ENCODE measurements at places on chromosomes 1 and 21.

GRCh38 chr1:156444407-156445001 lies 56.1 kb downstream of the MEF2D start:
- no peak for DNase-seq

- no peak for DNase-seq
These were observed 112.9 kb downstream of the TLR5 start for GRCh38 chr1:223029985-223030769.

GRCh38 chr1:37189111-37189510 lies 154.8 kb upstream of the GRIK3 start:
- no peak for DNase-seq

DNA sequence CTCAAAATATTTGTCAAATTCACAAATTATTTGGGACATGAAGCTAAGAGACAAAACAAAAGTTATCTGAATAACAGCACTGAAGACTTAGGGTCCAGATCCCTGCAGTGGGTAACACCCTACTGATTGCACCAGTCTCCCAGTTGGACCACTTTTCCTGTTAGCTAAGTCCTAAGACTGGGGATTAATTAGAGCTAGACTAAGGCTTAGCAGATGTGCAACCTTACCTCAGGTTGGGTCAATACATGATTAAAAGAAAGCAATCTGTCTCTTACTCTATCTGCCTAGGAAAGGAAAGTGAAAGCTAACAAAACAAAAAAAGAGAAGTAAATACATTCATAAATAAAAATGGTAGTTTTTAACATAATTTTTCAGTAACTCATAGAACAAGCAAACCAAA lies 737.2 kb upstream of the CHRM3 start:
- DNase-seq, result no peak

DNA sequence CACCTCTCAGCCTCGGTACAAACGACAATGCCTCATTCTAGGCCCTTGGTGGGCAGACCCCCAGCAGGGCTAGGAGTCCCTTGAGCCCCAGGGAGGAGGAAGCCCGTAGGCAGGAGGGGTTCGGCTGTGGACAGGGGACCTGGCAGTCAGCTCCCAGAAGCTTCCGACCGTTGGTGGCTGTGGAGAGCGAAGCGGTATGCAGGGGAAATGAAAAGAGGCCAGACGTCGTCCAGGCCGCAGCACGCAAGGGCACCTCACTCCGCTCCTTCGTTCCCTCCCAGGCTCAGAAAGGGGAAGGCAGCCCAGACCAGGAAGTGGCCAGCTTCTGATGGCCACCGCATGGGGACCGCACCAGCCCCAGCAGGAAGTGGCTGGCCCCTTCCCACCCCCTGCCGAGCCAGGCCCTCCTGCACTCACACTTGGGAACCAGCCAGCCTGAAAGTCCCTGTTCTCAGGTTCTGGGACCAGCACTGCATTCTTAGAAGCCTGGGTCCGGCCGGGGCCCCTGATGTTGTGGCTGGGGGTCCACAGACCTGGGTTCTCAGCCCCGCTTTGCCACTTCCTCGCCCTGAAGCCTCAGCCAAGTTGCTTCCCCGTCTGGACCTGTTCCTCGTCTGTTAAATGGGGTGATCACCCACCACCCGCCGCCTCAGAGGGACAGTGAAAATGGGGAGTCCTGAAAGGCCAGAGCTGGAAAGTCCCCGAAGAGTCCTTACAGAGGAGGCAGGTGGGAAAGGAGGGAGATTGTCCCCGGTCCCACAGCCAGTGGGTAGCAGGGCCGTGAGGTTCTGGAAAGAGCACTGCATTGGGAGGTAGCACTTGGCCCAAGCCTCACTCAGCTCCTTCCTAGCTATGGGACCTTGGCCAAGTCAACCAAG lies 104.0 kb upstream of the RUNX3 start:
- peak; percentile 60 for DNase-seq

DNA sequence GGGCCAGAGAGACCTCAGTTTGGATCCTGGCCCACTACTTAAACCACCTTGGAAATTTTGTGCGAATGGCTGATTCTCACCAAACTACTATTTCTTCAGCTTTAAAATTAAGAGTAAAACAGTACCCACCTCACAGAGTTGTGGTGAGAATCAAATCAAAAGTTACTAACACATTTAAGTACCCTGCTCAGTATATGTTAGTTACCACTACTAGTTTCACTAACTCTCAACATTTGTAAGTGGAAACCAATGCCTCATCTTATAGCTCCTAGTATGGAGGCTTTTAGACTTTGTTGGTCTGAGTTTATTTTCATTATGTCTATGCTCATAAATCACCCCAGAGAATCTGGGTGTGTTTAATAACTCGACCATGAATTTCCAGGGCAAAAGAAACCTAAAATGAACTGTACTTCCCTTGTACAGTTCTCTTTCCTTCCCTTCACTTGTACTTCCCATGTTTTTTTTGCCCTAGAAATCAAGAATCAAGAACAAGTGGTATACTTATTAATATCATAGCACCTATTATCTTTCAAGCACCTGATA lies 11.6 kb upstream of the SERBP1 start:
- no peak for DNase-seq

DNA sequence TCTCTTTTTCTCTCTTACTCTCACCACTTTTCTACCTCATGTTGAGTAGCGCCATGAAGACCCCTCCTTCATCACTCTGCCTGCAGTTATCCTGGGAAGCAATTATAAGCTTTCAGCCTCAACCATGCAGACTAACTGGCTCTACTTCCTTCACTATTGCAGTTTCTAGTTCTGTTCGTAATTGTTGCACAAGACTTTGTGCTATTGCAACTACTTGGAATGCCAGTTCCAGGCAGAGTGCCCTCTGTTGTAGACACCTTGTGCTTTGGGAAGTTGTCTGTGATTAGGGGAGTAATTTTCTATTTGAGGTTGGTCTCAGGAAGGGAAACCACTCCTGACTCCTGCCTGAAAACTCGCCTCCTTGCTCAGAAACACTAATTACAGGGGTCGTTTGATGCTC lies 19.4 kb downstream of the PGM1 start:
- DNase-seq, result no peak

GRCh38 chr1:71823708-71824305 lies 458.5 kb downstream of the NEGR1 start:
- no peak for DNase-seq

DNA sequence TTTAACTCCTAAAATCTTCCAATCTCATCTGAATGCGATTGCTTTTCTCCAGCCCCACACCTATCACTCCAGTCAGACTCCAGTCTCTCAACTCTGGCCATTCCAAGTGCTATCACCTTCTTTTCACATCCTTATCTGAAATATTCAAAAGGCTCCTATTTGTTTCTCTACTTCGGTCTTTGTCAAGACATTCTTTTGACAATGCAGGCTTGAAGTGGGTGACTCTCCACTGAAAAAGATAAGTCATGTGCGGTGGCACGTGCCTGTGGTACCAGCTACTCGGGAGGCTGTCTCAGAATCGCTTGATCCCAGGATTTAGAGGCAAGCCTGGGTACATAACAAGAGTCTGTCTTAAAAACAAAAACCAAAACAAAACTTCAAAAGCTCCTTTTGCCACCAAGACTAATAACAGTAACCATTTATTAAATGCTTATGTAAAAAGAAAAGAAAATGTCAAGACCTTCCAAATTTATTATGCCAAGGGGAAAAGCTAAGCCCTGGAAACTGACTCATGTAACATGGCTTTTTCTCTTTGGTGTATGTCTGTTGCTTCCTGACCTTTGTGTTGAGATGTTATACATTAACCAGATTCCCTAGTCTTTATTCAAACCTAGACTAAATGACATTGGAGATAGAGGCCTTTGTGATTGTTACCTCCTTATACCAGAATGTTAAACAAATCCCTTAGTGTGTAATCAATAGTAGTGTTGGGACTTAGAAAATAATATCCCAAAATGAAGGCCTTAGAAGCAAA lies 3.6 kb downstream of the ALG14 start:
- no peak for DNase-seq

- DNase-seq, result no peak
These were observed 13.8 kb downstream of the RXRG start for GRCh38 chr1:165431079-165431478.

GRCh38 chr1:39379187-39379586 lies 112.2 kb upstream of the BMP8A start:
- DNase-seq, result no peak

DNA sequence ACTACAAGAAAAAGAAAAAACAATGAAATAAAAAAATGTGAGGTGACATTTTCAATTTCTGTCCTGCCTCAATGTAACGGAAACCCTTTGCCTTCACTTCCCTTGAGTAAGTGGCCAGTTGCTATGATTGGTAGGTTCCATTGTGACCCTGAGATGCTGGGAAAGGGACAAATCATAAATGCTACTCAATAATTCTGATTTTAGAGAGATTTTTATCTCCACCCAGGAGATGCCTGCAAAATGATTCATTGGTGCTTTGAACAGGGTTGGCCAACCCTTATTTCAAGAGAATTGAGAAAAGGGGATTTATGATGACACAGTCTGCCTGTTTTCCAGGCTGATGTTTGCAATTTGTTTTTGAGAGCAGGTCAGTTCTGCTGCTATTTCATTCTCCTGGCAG lies 22.5 kb downstream of the XCL1 start:
- no peak for DNase-seq

DNA sequence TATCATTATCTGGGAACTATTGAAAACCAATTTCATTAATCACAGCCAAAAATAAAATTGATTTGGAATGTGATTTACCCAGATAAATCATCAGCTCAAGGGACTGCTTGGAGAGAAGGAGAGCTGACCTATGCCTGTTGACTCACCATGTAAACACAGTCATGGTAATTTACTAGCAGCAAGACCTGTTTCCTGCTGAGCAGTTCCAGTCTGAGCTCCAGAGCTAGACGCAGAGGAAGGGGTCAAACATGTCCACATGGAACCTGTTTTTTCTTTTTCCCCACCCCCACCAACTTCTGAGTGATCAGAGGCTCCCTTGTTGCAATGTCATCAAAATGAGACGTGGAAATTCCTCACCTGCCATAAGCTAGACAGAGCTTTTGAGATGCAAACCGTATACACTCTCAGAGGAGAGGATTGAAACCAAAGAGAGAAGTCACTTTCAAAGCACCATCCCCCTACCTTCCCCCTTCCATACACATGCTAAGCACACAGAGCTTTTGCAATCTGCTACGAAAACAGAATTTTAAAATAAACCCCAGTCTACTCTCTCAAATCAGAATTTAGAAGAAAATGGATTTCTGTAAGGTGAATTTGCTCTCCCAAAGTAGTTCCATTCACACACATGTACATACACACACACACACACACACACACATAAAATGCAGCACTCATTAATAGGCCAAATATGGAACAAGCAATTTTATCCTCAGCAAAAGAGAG lies 55.9 kb upstream of the PTGFRN start:
- no peak for DNase-seq

- DNase-seq, result no peak
These were observed 210.2 kb downstream of the SLC44A5 start for GRCh38 chr1:75400716-75401115.

- no peak for DNase-seq
These were observed 75.8 kb upstream of the ADAR start for GRCh38 chr1:154683820-154684219.

- no peak for DNase-seq
These were observed 24.4 kb upstream of the DOCK7 start for GRCh38 chr1:62712336-62713243.

GRCh38 chr1:3533067-3534048 lies 78.0 kb downstream of the MEGF6 start:
- DNase-seq, result no peak

DNA sequence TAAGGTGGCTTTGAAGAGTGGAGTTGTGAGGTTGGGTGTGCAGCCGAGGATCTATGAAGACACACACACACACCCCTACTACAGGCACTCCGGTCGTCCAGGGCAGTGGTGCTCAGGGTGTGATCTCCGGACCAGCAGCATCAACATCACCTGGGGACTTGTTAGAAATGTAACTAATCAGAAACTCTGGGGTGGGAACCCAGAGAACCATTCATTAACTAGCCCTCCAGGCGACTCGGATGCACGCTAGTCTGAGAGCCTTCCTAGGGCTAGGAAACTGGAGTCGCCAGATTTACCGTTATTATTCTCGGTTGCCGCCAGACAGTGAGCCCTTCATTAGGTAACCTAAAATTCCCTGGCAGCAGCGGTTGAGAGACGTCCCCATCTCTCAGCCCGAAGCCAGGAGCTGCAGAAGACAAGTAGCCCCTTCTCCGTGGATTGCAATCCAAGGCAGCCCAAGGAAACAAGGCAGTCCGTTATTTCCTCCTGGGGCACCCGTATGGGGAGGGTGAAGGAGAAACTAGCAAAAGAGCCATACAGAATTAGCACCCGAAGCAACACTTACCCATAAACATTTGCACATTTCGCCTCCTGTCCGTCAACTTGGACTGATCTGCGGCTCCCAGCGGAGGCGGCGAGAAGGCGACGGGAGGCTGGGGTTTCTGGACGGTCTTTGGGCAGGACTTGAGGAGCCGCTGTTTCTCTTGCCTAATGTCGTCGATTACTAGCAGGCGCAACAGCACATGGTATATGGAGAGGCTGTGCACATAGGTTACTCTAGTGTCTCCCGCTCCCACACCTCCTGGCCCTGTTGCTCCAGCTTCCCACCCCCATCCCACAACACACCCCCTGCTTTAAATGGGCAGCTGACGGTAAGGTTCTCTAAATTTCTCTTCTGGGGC lies 2.9 kb upstream of the CCN1 start:
- DNase-seq, result peak; percentile 61

GRCh38 chr1:180041582-180041981 lies 87.0 kb downstream of the CEP350 start:
- no peak for DNase-seq

DNA sequence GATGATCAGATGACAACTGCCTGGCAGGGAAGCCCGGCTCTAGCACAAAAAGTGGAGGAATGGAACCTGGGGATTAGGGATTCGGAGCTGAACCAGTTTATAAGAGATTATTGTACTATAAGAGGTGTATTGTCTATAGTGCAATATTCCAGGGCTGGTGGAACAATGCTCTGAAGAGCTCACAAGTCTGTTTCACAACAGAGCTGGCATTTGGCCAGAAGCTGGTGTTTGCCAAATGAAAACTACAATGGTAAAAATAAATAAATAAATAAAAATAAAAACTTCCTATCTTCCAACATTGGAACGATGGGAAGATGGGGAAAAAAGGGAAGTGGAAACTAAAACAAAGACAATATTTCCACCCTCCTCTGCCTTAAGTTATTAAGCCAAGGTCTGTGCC lies 73.5 kb downstream of the CHODL start:
- DNase-seq, result no peak

- no peak for DNase-seq
These were observed 1423.9 kb upstream of the PRMT6 start for GRCh38 chr1:105632342-105633196.

All from left ventricle myocardium superior (tissue), 1 donor.